ENCODE measurements at places on chromosomes 6 and 20. TPM values are rescaled to one million over a fixed set of nuclear protein-coding genes. Genes with fewer than 3 reads are reported as not detected.
A peak's percentile ranks its signal among the peaks of the same experiment; 100 is the strongest.

GRCh38 chr6:10093282-10093681 is 321.6 kb downstream of the TFAP2A start:
- no peak for DNase-seq

- no peak for DNase-seq
These were observed 37.2 kb downstream of the FAM110A start for GRCh38 chr20:870758-871157.

- no peak for DNase-seq
These were observed 138.9 kb upstream of the NUP153 start for GRCh38 chr6:17845598-17845997.

DNA sequence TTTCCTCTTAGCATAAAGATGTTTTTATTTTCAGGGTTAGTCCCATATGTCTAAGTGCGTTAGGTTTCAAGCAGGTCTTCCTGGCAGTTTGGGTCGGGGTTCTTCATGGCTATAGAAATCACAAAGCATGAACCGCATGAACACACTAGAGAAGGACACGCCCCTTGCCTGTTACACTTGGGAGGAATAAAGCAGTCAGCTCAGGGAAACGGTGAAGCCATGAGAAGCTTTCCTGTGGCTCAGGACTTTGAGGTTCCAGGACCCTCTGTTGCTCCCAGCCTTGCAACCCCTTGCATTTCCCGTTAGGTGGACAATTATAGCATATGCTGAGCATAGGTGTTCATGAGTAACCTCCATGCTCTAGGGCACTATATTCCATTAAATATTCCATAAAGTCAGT is 96.7 kb downstream of the SYCP2 start:
- no peak for DNase-seq

- DNase-seq: no peak
These were observed 10.3 kb downstream of the SYNCRIP start for GRCh38 chr6:85632164-85632942.

DNA sequence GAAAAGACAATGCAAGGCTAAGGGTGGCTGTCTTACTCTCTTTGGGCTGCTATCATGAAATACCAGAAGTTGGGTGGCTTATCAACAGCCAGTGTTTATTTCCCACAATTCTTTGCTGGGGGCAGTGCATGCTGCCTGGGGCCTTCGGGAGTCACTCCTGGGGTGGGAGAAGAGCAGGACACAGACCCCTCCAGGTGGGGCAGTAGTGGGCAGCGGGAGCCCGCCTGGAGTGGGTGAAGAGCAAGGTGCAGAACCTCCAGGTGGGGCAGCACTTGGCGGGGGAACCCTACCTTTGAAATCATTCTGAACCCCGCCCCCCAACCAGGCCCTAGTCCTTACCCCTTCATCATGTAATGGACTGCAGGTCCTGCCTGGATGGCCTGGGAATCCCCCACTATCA is 69.6 kb upstream of the THBS2 start:
- no peak for DNase-seq

DNA sequence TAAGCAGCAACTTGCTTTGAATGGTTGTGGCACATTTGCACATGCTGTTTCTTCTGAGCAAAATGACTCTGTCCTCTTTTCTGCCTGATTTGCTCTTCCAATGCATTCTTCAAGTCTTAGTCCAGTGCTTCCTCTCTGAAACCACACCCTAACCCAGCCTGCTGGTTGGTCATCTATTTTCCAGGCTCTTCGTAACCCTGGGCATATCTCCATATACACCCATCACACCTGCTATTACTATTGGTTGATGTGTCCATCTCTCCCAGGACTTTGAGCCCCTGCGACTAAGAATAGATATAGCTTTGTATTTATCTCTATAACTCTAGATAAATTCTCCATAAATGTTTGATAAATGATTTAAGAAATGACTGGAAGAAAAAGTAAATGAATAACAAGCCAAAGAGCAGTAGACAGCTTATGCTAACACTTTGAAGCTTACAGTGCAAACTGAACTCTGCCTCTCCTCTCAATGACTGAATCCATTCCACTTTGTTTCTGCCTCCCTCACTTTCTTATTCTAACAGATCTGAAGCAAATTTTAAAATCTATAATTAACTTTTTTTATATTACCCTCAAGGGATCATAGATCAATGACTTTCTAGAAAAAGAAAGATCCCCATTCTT is 59.7 kb upstream of the NT5E start:
- no peak for DNase-seq

DNA sequence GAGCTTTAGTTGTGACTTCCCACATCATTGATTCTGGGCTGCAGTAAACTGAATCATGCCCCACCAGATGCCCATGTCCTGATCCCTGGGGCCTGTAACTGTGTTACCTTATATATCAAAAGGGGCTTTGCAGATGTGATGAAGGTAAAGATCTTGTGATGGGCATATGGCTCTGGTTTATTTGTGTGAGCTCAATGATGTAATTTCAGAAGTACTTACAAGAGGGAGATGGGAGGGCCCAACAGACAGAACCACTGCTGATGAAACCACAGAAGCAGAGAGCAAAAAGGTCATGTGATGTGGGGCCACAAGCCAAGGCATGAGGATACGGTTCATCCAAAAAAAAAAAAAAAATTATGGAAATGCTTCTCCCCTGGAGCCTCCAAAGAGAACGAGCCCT is 118.7 kb downstream of the TOX2 start:
- DNase-seq: no peak

GRCh38 chr20:1800777-1801176 is 94.4 kb upstream of the SIRPA start:
- DNase-seq: no peak

DNA sequence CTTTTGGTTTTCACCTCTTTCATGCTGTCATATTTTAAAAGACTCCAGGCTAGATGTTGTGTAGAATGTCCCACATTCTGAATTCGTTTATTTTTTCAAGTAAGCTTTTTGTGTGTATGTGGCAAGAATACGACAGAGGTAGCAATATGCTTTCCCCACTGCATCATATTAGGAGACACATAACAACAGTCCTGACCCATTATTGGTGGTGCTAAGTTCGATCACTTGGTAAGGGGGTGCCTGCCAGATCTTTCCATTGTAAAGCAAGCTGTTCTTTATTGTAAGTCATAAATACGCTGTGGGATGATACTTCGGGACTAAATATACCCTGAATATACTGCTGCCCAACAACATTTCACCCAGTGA is 588 bp upstream of the NCOA3 start:
- no peak for DNase-seq

DNA sequence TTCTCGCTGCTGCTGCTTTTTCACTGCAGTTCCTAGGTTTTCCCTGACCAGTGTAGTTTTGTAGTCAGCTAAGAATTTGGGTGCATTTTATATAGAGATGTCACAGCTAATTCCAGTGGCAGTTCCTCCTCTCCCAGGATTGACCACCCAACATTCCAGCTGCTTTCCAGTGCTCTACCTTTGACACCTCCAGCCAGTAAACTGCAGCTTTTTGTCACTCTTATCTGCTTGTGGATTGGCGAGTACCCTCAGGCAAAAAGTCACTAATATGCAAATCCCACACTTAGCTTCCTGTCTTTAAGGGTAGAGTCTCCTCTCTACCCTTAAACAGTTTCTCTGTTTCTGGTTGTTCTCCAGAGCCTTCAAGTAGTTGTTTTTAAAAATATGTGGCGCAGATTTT is 146.9 kb upstream of the KCNG1 start:
- DNase-seq: no peak

GRCh38 chr20:37297066-37297736 is 7.7 kb downstream of the MANBAL start:
- peak; percentile 17 for DNase-seq

DNA sequence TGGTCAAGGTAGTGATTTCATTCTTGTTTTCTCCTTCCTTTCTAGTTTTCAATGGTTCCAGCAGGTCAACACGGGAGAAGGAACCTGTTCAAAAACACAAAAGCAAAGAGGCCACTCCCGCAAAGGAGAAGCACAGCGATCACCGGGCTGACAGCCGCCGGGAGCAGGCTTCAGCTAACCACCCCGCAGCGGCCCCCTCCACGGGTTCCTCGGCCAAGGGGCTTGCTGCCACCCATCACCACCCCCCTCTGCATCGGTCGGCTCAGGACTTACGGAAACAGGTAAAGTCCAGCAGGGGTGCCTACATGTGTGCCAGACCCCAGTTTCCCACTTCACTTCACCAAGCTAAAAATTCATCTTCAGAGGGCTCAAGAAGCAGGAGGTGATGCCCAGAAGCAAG is 175.6 kb downstream of the DTNBP1 start:
- DNase-seq: no peak

- no peak for DNase-seq
These were observed 89.8 kb downstream of the ANKRD6 start for GRCh38 chr6:89522778-89523177.

- DNase-seq: no peak
These were observed 15.5 kb downstream of the RARS2 start for GRCh38 chr6:87574237-87574804.

DNA sequence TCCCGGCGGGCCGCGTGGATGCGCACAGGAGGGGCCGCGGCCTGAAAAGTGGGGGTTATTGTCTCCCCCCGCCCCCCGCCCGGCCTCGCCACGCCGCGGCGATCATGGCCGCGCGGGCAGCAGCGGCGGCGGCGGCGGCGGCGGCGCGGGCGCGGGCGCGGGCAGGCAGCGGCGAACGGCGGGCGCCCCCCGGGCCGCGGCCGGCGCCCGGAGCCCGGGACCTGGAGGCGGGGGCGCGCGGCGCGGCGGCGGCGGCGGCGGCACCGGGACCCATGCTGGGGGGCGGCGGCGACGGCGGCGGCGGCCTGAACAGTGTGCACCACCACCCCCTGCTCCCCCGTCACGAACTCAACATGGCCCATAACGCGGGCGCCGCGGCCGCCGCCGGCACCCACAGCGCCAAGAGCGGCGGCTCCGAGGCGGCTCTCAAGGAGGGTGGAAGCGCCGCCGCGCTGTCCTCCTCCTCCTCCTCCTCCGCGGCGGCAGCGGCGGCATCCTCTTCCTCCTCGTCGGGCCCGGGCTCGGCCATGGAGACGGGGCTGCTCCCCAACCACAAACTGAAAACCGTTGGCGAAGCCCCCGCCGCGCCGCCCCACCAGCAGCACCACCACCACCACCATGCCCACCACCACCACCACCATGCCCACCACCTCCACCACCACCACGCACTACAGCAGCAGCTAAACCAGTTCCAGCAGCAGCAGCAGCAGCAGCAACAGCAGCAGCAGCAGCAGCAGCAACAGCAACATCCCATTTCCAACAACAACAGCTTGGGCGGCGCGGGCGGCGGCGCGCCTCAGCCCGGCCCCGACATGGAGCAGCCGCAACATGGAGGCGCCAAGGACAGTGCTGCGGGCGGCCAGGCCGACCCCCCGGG is 637 bp downstream of the ARID1B start:
- peak; percentile 84 for DNase-seq

GRCh38 chr6:116447052-116447451 is 14.1 kb upstream of the CALHM6 start:
- no peak for DNase-seq

GRCh38 chr6:105326833-105327770 is 75.8 kb downstream of the PREP start:
- no peak for DNase-seq

- DNase-seq: no peak
These were observed 381.0 kb upstream of the SULF2 start for GRCh38 chr20:48166082-48166835.

GGT7 gene
- total RNA-seq: 20.1 TPM

GMPR gene
- total RNA-seq: 71.0 TPM

MAP3K5 gene
- 17.6 TPM for total RNA-seq

CNR1 gene
- 2.9 TPM for total RNA-seq

SLC22A2 gene
- total RNA-seq: not detected

LHFPL5 gene
- total RNA-seq: not detected

CCND3 gene
- total RNA-seq: 33.5 TPM

PXDC1 gene
- 31.7 TPM for total RNA-seq

DYNLT1 gene
- total RNA-seq: 131 TPM

TFAP2C gene
- 0.22 TPM for total RNA-seq

RRAGD gene
- 90.5 TPM for total RNA-seq

ULBP1 gene
- total RNA-seq: 0.16 TPM
